A549 treated with Hydrocortisone at 1 μM for 4 hours (cell line): ENCODE measurements at places on chromosomes 11 and 22. TPM values are rescaled to one million over a fixed set of nuclear protein-coding genes. Genes with fewer than 3 reads are reported as not detected.

The C1QTNF6 gene
- 8.7 to 12.6 TPM (median 11.5 TPM) in 5 replicates for total RNA-seq

The KREMEN1 gene
- total RNA-seq, result 2.6 to 5.3 TPM (median 4.4 TPM) in 5 replicates

The CHADL gene
- total RNA-seq, result not detected in 5 replicates

The CATSPER1 gene
- total RNA-seq, result 0.98 to 1.4 TPM (median 1.3 TPM) in 5 replicates

The MS4A12 gene
- not detected in 5 replicates for total RNA-seq

The KRTAP5-1 gene
- not detected in 5 replicates for total RNA-seq

The DGCR6 gene
- 1.1 to 2.1 TPM (median 1.5 TPM) in 5 replicates for total RNA-seq

The SNX19 gene
- 13.4 to 17.7 TPM (median 15.0 TPM) in 5 replicates for total RNA-seq

The FAM227A gene
- 0.63 to 1.0 TPM (median 0.97 TPM) in 5 replicates for total RNA-seq
